ENCODE measurements at places on chromosomes 3 and 15.

- DNase-seq, result no peak
These were observed 451.9 kb downstream of the FOXP1 start for GRCh38 chr3:71131375-71132314.

GRCh38 chr3:53554559-53555067 lies 60.2 kb downstream of the CACNA1D start:
- DNase-seq, result no peak

DNA sequence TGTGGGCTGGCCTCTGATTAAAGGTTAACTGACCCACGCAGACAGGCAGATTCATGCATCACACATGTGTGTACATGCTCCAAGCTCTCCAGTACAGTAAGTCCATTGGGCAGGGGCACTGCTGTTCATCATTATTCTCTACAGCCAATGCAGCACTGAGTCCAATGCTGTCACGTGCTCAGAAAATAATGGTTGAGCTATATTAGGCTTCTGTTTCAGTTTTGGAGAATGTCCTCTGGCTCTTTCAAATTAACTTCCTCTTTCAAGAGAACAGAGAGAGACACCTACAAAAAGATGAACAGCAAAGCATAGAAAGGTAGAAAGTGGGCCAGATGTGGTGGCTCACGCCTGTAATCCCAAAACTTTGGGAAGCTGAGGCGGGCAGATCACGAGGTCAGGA lies 202.6 kb downstream of the MEX3B start:
- DNase-seq, result no peak

DNA sequence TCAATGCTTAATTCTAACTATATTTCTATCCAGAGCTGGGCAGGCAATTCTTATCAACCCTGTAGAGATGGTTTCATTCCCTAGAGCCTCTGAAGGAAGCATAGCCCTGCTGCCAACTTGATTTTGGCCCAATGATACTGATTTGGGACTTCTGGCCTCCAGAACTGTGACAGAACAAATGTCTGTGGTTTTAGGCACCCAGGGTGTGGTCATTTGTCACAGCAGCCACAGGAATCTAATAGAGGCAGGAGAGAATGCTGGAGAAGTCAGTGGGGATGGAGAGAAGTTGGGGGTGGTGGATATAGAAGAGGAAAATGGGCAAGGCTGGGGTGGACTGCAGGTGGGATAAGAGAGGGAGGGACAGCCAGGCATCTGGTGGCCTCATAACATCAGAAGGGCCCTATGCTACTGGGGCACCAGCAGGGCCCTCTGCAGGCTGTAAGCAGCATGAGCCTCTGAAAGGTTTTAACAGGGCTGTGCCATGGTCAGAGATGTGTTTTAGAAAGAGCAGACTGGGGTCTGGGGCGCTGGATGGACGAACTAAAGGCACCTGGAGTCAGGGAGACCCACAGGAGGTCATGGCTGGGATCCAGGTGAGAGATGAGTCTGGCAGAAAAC lies 19.8 kb downstream of the MRPS11 start:
- DNase-seq, result no peak

- no peak for DNase-seq
These were observed 150.1 kb downstream of the PDZRN3 start for GRCh38 chr3:73474619-73475018.

DNA sequence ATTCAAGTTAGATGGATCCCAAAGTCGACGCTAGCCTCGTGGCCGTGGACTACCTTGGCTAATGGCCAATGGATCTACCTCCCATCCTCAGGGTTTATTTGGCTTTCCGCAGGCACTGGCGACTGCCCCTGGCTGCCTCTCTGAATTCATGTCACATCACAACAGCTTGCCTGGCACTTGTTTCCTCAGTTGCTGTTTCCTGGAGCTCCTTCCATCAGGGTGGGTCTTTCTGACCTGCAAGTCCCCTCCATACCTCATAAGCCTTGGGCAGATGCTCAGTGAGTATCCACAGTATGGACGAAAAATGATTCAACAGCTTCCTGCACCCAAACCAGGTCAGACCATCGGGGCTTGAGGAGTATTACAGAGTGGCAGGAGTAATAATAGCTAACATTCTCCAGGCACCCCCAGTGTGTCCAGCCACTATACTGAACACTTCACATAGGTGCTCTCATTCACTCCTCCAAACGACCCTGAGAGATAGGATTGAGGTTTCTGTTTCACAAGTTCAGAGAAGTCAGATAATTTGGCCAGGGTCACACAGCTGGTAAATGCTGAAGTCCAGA lies 311.5 kb downstream of the TLE3 start:
- no peak for DNase-seq

GRCh38 chr15:92361321-92362000 lies 32.2 kb upstream of the ST8SIA2 start:
- no peak for DNase-seq
